B cell (primary cell): ENCODE measurements at places on chromosomes 6 and 20.
A peak's percentile ranks its signal among the peaks of the same experiment; 100 is the strongest.

DNA sequence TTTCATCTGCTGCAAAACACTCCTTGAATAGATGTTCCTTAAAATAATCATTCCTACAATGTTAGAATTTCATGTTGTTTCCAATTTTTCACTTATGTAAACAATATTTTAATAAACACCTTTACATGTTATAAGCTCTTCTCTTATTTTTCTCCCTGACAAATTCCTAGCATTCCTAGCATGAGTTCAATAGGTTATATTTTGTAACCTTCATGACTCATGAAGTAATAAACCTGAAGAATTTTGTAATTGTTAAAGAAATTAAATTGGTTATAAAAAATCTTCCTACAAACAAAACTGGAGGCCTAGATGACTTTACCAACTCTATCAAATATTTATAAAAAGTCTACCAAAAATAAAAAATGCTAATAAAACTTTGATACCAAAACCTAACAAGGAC, 66.3 kb downstream of the NT5E start:
- no peak overlapping the region for H3K27ac ChIP-seq
- peaks cover 9% of the 10 kb centered on the region for H3K36me3 ChIP-seq
- H3K27me3 ChIP-seq = no peaks in the 10 kb centered on the region
- H3K4me1 ChIP-seq = no peaks in the 10 kb centered on the region

DNA sequence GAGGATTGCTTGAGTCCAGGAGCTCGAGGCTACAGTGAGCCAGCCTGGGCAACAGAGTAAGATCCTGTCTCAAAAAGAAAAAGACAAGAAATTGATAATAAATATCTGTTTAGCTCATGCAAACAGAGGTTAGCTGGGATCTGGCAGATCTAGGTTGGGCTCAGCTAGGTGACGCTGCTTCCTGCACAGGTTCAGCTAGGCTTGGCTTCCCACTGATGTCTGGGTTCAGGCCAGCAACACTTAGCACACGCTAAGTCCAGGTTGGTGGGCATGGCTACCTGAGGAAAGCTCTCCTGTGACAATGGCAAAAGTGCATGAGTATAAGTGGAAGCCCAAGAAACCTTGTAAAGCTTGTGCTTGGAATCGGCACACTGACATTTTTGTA, 48.7 kb downstream of the RIN2 start:
- H3K4me1 ChIP-seq = peaks cover 16% of the 10 kb centered on the region
- H3K36me3 ChIP-seq = no peaks in the 10 kb centered on the region
- H3K27me3 ChIP-seq = no peaks in the 10 kb centered on the region
- H3K4me3 ChIP-seq = no peak overlapping the region
- no peak overlapping the region for H3K27ac ChIP-seq
- DNase-seq = no peak

GRCh38 chr20:12175538-12175937, 257.8 kb downstream of the BTBD3 start:
- H3K27me3 ChIP-seq = no peaks in the 10 kb centered on the region
- no peaks in the 10 kb centered on the region for H3K4me1 ChIP-seq
- H3K4me3 ChIP-seq = no peak overlapping the region
- no peak for DNase-seq
- no peaks in the 10 kb centered on the region for H3K36me3 ChIP-seq
- no peak overlapping the region for H3K27ac ChIP-seq

- H3K4me3 ChIP-seq = no peak overlapping the region
- H3K27me3 ChIP-seq = no peaks in the 10 kb centered on the region
- peaks cover 34% of the 10 kb centered on the region for H3K4me1 ChIP-seq
- no peak for DNase-seq
- no peak overlapping the region for H3K27ac ChIP-seq
- H3K36me3 ChIP-seq = no peaks in the 10 kb centered on the region
Measured at GRCh38 chr6:170308761-170309160, 2.2 kb downstream of the FAM120B start.

DNA sequence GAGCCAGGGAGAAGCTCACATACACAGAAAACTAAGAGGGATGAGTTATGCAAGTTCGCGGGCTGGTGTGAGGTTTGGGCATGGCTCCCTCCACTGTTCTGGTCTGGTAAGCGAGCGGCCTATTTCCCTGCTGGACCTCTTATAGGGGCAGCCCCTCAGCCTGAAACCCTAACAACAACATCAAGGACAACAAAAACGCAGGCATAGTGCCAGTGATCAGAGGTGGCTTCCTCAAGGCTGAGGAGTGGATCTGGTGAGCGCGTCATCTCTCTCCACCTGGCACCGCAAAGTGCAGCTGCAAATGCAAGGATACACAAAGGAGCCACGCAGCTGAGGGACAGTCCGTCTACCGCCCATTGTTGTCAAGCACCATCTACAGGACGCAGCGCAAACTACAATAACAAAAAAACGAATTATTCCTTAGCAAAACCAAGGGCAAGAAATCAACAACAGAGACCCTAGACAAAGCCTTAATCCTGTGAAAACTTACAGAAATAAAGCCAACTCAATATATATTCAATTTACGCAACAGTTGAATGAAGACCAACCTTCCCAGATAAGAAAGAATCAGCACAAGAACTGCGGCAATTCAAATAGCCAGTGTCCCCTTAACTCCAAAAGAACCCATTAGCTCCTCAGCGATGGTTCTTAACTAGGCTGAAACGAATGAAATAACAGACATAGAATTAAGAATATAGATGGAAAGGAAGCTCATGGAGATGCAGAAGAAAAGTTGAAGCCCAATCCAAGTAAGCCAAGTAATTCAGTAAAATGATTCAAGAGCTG, 9.2 kb upstream of the DEFB110 start:
- DNase-seq = no peak
- no peaks in the 10 kb centered on the region for H3K36me3 ChIP-seq
- H3K27me3 ChIP-seq = no peaks in the 10 kb centered on the region
- no peak overlapping the region for H3K27ac ChIP-seq
- no peaks in the 10 kb centered on the region for H3K4me1 ChIP-seq

- peak overlapping the region; percentile 7 for H3K4me3 ChIP-seq
- peak; percentile 40 for DNase-seq
- H3K4me1 ChIP-seq = peaks cover 5% of the 10 kb centered on the region
- H3K36me3 ChIP-seq = no peaks in the 10 kb centered on the region
- no peak overlapping the region for H3K27ac ChIP-seq
- H3K27me3 ChIP-seq = no peaks in the 10 kb centered on the region
Measured at GRCh38 chr6:106939848-106940247, 34.7 kb downstream of the CD24 start.

GRCh38 chr6:157769776-157770426, 53.1 kb upstream of the SNX9 start:
- peaks cover 62% of the 10 kb centered on the region for H3K4me1 ChIP-seq
- peak; percentile 29 for DNase-seq
- H3K4me3 ChIP-seq = no peak overlapping the region

- no peaks in the 10 kb centered on the region for H3K27me3 ChIP-seq
- peaks cover 6% of the 10 kb centered on the region for H3K4me1 ChIP-seq
- H3K36me3 ChIP-seq = no peaks in the 10 kb centered on the region
- no peak overlapping the region for H3K4me3 ChIP-seq
- no peak overlapping the region for H3K27ac ChIP-seq
Measured at GRCh38 chr6:71486461-71486860, 197.8 kb downstream of the OGFRL1 start.

GRCh38 chr6:9933677-9934076, 481.2 kb downstream of the TFAP2A start:
- no peaks in the 10 kb centered on the region for H3K36me3 ChIP-seq
- no peak overlapping the region for H3K27ac ChIP-seq
- no peaks in the 10 kb centered on the region for H3K27me3 ChIP-seq
- DNase-seq = no peak
- no peaks in the 10 kb centered on the region for H3K4me1 ChIP-seq

DNA sequence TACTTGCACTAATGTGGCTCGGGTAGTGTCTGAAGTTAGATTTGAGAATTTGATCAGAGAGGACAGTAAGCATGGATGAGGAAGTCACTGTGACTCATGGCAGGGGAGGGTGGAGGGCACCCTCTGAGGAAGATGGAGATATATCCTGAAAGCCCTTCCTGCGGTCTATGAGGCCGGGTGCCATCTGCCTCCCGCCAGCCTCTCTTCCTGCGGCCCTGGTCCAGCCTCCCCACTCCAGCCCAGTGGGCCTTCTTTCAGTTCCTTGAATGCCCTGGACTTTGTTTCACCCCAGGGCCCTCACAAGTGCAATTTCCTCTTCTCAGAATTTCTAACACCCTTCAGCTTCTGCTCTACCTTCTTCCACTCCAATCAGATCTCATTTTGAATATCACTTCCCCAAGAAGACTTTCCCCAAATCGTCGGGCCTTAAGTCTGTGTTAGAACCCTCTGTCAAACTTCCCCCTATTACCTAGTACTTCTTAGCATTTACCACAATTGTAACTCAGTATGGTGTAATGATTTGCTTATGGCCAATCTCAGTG, 20.2 kb upstream of the TNFAIP3 start:
- H3K27ac ChIP-seq = peak overlapping the region; percentile 42
- no peaks in the 10 kb centered on the region for H3K27me3 ChIP-seq
- peaks cover 13% of the 10 kb centered on the region for H3K4me1 ChIP-seq
- peak; percentile 72 for DNase-seq

DNA sequence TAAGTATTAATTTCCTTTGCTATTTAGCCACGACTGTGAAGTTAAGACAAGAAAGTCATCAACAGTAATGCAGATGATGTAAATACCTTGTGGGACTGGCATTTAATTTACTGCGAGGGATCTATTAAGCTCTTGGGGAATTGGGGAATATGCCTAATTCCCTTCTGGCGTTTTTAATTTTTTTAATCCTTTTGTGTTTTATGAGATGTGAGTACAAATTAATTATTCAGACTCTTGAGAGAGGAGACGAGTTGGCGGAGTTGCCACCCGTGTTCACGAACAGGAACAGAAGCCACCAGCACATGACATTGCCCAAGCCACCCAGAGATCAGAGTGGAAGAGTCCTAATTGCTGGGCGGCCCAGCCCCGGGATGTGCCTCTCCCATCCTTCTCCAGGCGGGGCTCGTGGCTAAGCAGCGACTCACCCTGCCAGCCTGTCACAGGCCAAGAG, 533 bp upstream of the CRYBG1 start:
- H3K27me3 ChIP-seq = peaks cover 42% of the 10 kb centered on the region
- no peak overlapping the region for H3K27ac ChIP-seq
- peak overlapping the region; percentile 53 for H3K4me3 ChIP-seq

DNA sequence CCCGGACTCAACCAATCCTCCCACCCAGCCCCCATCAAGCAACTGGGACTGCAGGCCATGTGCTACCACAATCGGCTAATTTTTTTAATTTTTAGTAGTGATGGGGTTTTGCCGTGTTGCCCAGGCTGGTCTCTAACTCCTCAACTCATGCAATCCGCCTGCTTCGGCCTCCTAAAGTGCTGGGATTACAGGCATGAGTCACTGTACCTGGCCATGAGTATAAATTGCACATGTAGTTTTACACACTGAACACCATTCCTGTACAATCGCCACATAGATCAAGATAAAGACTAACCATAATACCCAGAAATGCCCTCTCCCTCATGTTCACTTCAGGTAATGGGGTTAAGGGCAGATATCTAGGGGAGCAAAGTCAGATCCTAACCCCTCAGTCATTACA, 26.4 kb downstream of the TRPC4AP start:
- H3K4me3 ChIP-seq = no peak overlapping the region
- H3K27ac ChIP-seq = no peak overlapping the region
- peaks cover 7% of the 10 kb centered on the region for H3K36me3 ChIP-seq
- no peaks in the 10 kb centered on the region for H3K27me3 ChIP-seq
- H3K4me1 ChIP-seq = no peaks in the 10 kb centered on the region
- DNase-seq = no peak

GRCh38 chr6:46473881-46474280, 17.4 kb downstream of the RCAN2 start:
- no peak for DNase-seq
- H3K27ac ChIP-seq = no peak overlapping the region
- no peaks in the 10 kb centered on the region for H3K4me1 ChIP-seq
- no peak overlapping the region for H3K4me3 ChIP-seq

GRCh38 chr20:63736893-63737694, 630 bp downstream of the LIME1 start:
- H3K36me3 ChIP-seq = peaks cover 24% of the 10 kb centered on the region
- H3K4me3 ChIP-seq = peak overlapping the region; percentile 46
- H3K27me3 ChIP-seq = no peaks in the 10 kb centered on the region
- peak; percentile 70 for DNase-seq
- H3K27ac ChIP-seq = peak overlapping the region; percentile 44

- peaks cover 4% of the 10 kb centered on the region for H3K36me3 ChIP-seq
- no peak overlapping the region for H3K27ac ChIP-seq
- DNase-seq = peak; percentile 81
- no peak overlapping the region for H3K4me3 ChIP-seq
- H3K27me3 ChIP-seq = no peaks in the 10 kb centered on the region
Measured at GRCh38 chr6:106223300-106223930, 102.1 kb downstream of the ATG5 start.

DNA sequence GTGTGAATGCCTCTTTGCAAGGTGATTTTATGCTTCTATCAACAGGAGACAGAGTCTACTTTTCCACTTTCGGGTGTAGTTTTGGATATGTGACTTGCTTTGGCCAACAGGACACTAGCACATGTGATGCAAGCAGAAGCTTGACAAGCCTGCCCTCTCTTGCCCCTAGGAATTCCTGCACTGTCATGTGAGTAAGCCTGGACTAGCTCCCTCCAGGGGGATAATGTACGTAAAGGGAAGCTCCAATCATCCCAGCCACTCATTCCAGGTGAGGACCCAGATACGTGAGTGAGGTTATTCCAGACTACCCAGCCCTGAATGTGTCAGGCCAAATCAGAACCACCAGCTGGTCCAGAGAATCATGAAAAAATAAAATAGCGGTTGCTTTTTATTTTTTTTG, 33.3 kb downstream of the BEND3 start:
- H3K4me3 ChIP-seq = no peak overlapping the region
- no peaks in the 10 kb centered on the region for H3K36me3 ChIP-seq
- H3K4me1 ChIP-seq = no peaks in the 10 kb centered on the region
- no peaks in the 10 kb centered on the region for H3K27me3 ChIP-seq
- DNase-seq = no peak

- H3K4me1 ChIP-seq = peaks cover 80% of the 10 kb centered on the region
- peak overlapping the region; percentile 94 for H3K27ac ChIP-seq
- DNase-seq = peak; percentile 44
- peak overlapping the region; percentile 92 for H3K4me3 ChIP-seq
Measured at GRCh38 chr6:25963426-25964123, 973 bp downstream of the TRIM38 start.

- H3K27me3 ChIP-seq = no peaks in the 10 kb centered on the region
- H3K4me1 ChIP-seq = peaks cover 13% of the 10 kb centered on the region
- peak overlapping the region; percentile 48 for H3K27ac ChIP-seq
- H3K4me3 ChIP-seq = peak overlapping the region; percentile 84
- H3K36me3 ChIP-seq = no peaks in the 10 kb centered on the region
- DNase-seq = peak; percentile 88
Measured at GRCh38 chr20:3407771-3408637, 535 bp upstream of the DNAAF9 start.
